ENCODE measurements at places on chromosomes 16 and 17.

GRCh38 chr16:649631-650030 is 466 bp downstream of the WDR90 start:
- DNase-seq = peak; percentile 14

GRCh38 chr16:9525037-9525436 is 433.6 kb downstream of the HAPSTR1 start:
- DNase-seq = no peak

DNA sequence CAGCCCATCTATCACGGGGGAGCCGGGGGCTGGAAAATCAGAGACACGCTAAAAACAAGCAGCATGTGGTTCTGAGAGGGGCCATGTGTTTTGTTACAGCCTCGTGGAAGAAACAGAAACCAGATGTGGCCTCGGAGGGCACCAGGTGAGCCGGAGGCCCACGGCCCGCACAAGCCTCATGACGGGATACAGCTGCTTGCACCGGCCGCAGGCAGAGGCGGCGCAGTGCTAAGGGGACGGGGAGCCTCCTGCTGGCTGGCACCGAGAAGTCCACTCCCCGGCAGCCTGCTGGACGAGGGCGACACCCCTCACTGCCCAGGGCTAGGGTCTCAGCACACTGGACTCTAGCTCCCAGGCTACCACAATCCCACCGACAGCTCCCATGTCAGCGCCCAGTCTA is 19.2 kb downstream of the NDUFAF8 start:
- DNase-seq = no peak

DNA sequence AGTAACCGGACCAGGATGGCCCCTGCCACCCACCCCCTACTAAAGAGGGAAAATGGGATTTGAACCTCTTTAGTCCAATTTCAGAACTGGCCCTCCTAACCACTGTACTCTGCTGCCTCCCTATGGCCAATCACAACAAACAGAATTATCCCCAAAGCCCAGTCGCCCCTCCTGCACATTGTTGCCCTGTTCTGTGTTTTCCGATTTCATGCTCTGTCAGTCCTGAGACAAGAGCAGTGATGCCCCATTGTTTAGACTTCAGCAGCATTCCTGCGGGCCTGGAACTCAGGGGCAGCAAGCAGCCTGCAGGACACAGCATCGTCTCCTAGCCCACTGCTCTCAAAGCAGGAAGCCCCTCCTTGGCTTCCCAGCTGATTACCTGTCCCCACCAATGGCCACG is 20.5 kb upstream of the KLHL11 start:
- peak; percentile 17 for DNase-seq

DNA sequence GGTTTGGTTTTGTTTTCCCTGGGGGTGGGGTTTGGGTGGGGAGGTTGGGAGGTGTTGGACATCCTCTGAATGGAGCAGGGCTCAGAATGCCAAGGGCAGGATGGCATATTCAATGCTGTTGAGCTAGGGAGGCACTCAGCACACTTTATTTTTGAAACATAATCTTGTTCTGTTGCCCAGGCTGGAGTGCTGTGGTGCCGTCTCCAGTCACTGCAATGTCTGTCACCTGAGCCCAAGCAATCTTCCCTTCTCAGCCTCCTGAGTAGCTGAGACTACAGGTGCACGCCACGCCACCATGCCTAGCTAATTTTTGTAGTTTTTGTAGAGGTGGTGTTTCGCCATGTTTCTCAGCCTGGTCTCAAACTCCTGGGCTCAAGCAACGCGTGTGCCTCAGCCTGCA is 186.1 kb downstream of the RPTOR start:
- DNase-seq = no peak

- DNase-seq = no peak
These were observed 55.7 kb downstream of the MARF1 start for GRCh38 chr16:15587152-15587825.

DNA sequence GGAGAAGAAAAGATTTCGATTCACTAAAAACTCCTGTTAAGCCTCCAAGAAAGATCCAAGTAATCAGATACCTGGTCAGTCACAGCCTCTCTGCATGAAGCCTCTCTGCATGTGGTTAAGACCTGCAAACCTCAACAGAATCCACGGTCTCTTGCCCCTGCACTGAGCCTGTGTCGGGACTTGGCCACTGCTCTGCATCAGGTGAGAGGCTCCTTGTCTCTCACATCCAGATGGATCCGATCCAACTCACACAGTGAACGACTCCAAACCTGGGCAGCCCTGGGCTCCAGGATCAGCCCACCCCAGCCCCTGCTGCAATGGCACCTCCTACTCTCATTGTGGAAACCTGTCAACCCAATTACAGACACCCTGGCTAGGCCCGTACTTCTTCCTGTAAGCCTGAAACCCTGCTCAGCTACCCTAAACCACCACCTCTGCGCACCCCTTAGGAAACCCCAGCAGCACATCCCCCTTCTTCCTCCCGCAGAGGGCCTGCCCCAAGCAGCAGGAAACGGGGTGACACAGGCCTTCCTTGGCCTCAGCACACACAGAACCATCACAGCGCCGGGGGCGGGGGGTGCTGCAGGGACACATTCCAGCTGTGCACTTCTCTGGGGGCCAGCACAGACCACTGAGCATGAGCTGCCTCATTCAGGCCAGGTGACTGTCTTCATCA is 129.5 kb downstream of the ANKRD11 start:
- peak; percentile 92 for DNase-seq

- DNase-seq = no peak
These were observed 231.1 kb upstream of the SALL1 start for GRCh38 chr16:51382211-51382610.

GRCh38 chr17:59221159-59221847 is 992 bp downstream of the GDPD1 start:
- no peak for DNase-seq

- peak; percentile 44 for DNase-seq
These were observed 628 bp downstream of the GABARAPL2 start for GRCh38 chr16:75566758-75567255.

DNA sequence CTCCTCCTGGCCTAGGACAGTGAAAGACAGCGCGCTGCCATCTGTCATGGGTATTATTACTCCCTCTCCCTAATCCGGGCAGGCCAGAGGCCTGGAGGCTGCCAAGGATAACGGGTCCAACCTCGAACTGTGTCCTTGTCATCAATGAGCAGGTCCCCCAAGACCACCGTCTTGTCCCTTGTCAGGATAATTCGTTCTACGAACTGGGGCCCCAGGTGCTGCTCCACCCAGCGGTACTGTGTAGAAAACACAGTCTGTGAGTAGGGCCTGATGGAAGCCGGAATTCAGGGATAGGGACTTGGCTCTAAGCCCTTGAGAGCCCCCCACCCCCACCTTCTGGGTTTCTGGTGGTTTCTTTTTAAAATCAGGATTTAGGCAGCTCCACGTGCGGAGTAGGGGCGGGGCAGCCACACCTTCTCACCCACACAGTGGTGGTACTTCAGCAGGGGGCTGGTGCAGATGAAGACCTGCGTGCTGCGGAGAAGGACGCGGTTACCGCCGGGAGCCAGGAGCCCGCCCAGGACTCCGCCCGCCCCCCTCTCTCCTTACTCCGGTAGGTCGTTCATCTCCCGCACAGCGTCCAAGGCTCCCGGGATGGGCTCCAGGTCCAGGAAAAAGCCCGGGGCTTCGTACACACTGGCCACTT is 787 bp downstream of the NT5C start:
- DNase-seq = peak; percentile 78

GRCh38 chr16:2095315-2095853 is 40.3 kb downstream of the PKD1 start:
- DNase-seq = no peak

- no peak for DNase-seq
These were observed 40.9 kb upstream of the SSTR5 start for GRCh38 chr16:1031666-1032065.

GRCh38 chr16:15699819-15700218 is 49.8 kb downstream of the NDE1 start:
- no peak for DNase-seq

- no peak for DNase-seq
These were observed 16.8 kb downstream of the CPD start for GRCh38 chr17:30395398-30396022.

GRCh38 chr16:2675714-2676113 is 6.6 kb upstream of the KCTD5 start:
- DNase-seq = no peak

DNA sequence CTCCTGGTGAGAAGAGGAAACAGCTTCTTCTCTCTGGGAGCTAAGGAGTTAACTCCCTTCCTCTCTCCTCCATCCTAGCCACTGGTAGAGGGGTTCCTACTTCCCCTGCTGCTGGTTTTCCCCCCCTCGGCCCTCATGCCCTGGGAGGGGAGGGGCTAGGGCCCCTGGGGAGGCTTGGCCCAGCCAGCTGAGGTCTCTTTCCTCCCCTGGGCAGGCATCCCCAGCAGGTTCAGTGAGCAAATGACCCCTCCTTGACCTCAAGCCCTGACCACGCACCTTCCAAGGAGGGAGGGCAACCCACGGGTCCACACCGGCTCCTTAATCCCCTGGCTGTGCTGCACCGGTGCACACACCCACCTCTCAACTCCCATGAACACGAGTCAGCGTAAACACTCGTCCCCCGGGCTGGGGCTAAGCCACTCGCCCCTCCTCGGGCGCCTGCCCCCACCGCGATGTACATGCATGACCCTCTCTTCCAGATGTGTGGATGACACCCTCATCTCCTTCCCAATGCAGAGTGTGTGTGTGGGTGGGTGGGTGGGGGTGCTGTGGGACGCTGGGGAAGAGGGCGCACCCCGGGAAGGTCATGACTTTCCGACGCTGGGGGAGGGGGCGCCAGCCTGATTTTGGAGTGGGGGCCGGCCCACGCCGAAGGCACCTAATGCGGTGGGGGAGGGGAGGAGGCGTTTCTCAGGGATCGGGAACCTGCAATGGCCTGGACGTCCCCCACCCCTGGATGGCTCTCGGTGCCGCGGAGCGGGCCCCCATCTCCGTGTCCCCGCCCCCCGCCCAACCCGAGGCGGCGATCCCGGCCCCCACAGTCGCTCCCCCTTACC is 33.7 kb downstream of the SRCIN1 start:
- peak; percentile 37 for DNase-seq

GRCh38 chr16:58042886-58043515 is 17.4 kb downstream of the MMP15 start:
- no peak for DNase-seq

GRCh38 chr16:82440336-82440735 is 186.4 kb upstream of the CDH13 start:
- no peak for DNase-seq

DNA sequence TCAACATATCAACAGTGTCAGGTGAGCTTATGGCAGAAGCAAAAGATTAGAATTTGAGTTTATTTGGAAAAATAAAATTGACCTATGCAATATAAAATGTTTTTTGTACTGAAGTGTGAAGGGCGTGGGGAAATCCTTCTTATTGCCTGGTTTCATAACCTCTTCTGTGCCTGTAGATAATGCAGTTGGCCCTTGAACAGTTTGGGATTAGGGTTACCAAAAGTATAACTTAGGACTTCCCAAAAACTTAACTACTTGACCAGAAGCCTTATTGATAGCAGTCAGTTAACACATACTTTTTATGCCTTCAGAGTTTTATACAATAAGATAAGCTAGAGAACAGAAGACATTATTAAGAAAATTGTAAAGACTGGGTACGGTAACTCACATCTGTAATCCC is 66.0 kb downstream of the TMC6 start:
- no peak for DNase-seq

DNA sequence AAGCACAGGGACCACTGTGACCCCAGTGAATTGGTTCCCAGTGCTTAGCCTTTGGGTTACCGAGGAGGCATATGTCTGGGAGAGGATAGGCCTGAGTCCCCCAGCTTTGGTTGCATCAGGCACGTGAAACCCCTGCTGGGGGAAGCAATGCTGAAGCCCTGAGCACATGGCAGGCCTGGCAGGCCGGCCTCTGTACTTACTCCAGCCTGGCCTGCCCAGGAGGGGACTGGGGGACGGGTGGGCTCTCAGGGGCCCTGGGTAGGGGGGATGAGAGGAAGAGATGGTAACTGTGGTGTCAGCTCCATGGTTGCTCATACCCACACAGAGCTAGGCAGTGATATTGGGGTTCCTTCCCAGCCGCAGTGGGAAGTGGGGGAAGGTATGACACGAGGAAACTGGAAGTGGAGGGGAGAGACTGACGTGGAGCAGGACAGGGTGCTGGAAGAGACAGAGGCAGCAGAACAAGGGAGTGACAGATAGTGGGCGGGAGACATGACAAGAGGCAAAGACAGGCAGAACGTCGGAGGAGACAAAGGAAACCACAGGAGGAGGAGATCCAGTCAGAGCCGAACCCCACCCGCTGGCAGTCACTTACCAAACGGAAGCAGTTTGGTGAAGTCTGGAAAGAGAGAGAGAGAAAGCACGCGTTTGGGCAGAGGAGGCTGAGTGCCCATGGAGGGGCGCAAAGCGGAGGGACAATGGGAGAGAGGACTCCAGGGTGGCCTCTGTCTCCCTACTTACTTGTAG is 9.1 kb downstream of the TMEM208 start:
- no peak for DNase-seq

DNA sequence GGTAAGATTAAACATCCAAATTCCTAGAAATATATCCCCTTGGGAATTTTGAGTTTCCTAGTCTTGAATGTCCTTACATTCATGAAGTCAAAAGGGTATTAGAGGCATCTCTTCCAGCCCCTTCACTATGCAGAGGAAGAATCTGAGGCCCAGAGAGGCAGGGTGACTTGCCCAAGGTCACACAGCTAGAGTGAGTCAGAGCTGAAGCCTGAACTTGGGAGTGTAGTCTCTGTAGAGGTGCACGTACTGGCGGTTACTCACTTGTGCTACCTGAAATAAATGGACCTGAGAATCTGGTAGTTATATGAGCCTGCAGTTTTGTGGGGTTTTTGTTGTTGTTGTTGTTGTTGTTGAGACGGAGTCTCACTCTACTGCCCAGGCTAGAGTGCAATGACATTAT is 164.0 kb downstream of the XYLT1 start:
- DNase-seq = no peak

GRCh38 chr16:85923153-85924021 is 24.4 kb downstream of the IRF8 start:
- no peak for DNase-seq

- DNase-seq = peak; percentile 20
These were observed 458 bp downstream of the ENKD1 start for GRCh38 chr16:67666032-67666551.

DNA sequence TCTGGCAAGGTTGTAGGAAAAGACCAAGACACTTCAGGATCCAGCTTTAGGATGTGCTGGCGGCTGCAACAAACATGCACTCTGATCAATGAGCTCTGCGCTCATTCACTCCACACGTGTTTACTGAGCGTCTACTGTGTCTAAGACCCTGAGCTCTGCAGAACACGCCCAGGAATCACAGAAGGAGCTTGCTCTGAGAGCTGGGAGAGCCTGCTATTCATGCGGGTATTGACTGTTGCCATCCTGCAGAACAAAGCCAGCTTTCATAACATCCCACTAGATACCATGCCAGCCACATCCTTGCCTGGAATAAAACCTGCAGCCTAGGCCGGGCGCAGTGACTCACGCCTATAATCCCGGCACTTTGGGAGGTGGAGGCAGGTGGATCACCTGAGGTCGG is 44.1 kb downstream of the NXN start:
- DNase-seq = no peak

- no peak for DNase-seq
These were observed 9.0 kb downstream of the ADGRG1 start for GRCh38 chr16:57637424-57637823.

- DNase-seq = no peak
These were observed 26.9 kb upstream of the ZNF750 start for GRCh38 chr17:82866590-82867191.
